ENCODE measurements at places on chromosomes 12 and 14.
A peak's percentile ranks its signal among the peaks of the same experiment; 100 is the strongest.

DNA sequence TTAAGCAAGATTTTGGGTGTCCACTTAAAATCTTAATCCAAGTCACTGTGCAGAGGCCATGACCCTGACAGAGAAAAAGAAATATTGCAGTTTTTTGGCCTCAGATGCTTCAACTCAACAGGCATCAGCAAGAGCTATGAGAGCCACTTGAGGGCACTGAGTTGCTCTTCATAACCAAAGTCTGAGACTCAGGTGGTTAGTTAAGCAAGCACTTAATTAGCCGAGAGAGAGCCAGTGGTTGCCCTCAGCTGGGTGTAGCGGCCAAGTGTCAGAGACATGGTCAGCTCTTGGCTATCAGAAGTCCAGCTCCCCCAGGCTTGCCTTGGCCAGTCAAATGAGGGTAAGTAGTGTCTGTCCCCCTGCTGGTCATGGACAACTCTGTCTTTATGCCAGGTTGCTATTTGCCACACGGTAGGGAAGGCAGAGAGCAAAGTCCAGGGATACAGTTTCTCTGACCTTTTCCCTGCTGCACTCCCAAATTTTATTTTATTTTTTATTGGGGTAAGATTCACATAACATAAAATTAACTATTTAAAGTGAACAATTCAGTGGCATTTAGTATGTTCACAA lies 9.0 kb upstream of the KRT71 start:
- DNase-seq = peak; percentile 12

DNA sequence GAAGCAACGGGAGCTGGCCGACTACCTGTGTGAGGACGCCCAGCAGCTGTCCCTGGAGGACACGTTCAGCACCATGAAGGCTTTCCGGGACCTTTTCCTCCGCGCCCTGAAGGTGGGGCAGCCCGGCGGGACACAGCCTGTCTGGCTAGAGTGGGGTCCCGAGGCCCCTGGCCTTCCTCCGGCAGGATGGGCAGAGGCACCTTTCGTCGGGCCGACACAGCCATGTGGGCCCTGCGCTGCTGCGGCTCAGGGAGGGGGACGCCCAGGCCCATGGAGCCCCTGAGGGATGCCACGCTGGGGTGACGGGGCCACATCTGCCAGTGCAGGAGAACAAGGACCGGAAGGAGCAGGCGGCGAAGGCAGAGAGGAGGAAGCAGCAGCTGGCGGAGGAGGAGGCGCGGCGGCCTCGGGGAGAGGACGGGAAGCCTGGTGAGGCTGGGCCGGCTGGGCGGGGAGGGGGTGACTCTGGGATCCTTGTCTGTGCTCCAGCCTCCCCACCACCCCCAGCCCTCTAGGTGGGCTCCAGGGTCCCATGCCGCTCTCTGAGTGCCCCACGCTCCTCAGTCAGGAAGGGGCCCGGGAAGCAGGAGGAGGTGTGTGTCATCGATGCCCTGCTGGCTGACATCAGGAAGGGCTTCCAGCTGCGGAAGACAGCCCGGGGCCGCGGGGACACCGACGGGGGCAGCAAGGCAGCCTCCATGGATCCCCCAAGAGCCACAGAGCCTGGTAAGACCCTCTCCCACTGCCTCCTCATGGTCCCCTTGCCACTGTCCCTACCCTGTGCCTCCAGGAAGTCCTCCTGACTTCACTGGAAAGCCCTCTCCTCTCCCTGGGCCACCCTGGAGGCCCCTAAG lies 10.9 kb upstream of the ADSS1 start:
- no peak for DNase-seq

DNA sequence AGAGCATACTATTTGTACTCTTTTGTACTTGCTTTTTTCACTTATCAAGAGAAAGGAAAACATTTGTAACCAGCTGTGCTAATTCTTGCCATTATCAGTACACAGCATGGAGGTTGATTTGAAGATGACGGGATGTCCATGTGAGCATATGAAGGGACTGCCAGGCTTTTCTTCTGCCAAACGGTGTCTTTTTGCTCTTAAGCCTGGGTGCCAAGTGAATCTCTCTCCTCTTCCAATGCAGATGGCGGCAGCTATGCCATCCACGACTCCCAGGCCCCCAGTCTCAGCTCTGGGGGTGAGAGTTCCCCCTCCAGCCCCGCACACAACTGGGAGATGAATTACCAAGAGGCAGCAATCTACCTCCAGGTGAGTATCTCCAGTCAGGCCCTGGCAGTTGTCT lies 38.9 kb downstream of the TPCN1 start:
- DNase-seq = no peak

DNA sequence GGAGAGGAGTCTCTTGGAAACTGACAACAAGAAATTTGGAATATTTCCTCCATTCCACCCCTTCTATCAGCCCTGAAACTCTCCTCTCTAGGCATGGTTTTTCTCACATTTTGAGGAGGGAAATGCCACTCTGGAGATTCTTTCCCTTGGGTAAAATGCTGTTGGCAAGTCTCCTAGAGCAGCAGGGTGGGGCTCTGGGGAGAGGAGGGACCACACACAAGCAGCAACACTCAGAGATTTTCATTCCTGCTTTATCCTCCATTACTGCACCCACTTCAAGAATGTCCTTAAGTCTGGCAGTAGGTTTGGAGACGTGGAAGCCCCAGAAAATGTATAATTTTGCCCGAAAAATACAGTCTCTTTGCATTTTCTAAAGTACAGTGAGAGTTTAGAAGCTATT lies 130.8 kb upstream of the FLRT2 start:
- DNase-seq = no peak

- no peak for DNase-seq
These were observed 70.9 kb downstream of the TBK1 start for GRCh38 chr12:64522807-64523206.

GRCh38 chr14:102028733-102029132 lies 58.1 kb downstream of the HSP90AA1 start:
- no peak for DNase-seq

GRCh38 chr12:43329375-43329774 lies 222.6 kb downstream of the ADAMTS20 start:
- no peak for DNase-seq

GRCh38 chr12:64160021-64160710 lies 61.9 kb downstream of the KICS2 start:
- DNase-seq = no peak

- DNase-seq = peak; percentile 27
These were observed 51.4 kb downstream of the WASHC3 start for GRCh38 chr12:102010265-102010994.

DNA sequence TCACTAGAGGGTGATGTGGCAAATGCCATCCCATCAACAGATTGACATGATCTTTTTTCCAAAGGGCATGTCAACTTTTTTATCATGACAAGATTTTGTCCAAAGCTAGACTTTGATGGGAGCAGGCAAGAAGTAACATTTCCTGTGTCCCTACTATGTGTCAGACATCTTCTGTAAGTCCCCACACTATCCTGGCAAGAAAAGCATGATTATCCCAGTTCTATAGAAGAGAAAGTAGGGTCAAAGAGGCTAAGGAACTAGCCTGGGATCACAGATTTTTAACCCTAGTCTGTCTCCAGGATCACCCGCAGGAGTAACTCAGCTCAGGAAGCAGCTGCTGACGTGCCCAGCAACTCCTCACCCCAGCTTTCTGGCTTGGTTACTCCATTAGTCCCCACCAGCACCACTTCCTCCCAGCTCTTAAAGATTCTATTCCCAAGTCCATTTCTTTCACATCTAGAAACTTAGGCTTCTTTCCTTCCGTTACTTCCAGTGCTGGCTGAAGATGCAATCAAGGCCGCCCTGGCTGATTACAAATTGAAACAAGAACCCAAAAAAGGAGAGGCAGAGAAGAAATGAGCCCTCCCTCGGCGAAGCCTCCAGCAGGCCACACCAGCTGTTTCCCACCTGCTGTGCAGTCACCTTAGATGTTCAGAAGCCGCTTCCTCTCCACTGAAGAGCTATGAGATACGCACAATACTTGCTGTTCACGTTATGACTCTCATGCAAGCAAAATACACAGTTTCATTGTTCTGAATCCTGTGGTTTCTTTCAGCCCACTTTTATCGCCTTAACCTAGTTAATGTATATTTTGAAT lies 6.2 kb downstream of the ISCU start:
- DNase-seq = no peak

GRCh38 chr12:122412851-122413433 lies 9.5 kb downstream of the CLIP1 start:
- DNase-seq = peak; percentile 35

GRCh38 chr14:54947230-54947629 lies 44.6 kb upstream of the GCH1 start:
- DNase-seq = no peak

GRCh38 chr14:93936245-93936644 lies 9.1 kb downstream of the FAM181A start:
- peak; percentile 22 for DNase-seq

GRCh38 chr12:94172031-94172430 lies 23.7 kb downstream of the PLXNC1 start:
- DNase-seq = peak; percentile 90

GRCh38 chr14:42633504-42634095 lies 1026.9 kb downstream of the LRFN5 start:
- DNase-seq = no peak

DNA sequence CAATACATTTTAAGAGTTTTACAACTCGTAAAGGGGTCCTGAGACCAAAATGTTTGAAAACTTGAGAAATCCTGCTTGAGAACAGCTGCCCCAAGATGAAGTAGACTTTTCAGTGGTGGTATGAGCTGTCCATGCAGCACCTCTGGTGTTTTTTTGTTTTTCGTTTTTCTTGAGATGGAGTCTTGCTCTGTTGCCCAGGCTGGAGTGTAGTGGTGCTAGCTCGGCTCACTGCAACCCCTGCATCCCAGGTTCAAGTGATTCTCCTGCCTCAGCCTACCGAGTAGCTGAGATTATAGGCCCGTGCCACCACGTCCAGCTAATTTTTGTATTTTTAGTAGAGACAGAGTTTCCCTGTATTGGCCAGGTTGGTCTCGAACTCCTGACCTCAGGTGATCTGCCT lies 5.5 kb downstream of the PAPOLA start:
- no peak for DNase-seq

GRCh38 chr12:107670999-107671643 lies 14.5 kb upstream of the PWP1 start:
- peak; percentile 36 for DNase-seq

GRCh38 chr14:24632761-24633160 lies 1.2 kb downstream of the GZMB start:
- no peak for DNase-seq

DNA sequence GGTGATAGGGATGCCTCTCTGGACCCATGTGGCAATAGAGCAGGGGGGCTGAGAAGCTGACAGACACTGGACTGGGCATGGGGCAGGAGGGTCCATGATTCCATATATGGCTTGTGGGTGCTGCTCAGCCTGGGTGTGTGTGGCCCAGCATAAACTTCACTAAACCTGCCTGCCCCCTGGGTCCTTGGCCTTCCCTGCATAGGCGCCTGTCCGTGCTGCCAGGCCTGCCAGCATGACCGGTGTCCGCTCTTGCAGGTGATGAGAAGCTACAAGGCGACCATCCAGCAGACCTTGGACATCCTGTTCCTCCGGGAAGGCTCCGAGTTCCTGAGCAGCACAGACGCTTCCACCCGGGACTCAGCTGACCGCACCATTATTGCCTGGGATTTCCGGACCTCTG lies 61.6 kb downstream of the BEGAIN start:
- DNase-seq = no peak

DNA sequence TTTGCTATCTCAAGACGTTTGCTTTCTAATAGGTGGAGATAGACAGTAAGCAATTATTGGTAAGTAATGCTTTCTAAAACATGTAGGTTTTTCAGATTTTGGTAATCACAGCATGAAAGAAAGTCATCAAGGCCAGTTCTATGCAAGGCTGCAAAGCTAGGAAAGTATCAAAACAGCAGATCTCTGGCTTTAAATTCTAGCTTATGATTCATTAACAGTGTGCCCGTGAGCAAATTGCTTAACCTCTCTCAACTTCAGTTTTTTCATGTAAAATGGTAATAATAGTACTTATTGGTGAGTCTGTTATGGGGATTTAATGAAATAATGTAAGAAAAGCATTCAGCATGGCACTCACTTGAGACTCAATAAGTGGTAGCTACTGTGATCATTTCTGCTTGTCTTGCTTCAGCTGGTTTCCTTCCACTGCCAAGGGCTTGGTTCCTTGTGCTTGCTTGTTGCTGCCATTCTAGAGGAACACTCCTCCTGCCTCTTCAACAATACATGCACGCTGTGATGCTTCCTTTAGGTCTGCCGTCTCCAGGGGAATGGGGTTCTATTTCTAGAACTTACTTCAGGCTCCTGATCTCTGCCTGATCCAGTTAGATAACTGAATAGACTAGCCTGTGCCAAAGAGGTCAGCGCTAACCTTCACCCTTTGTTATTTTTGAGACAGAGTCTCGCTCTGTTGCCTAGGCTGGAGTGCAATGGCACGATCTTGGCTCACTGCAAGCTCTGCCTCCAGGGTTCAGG lies 88.4 kb downstream of the CAND1 start:
- DNase-seq = peak; percentile 33

- DNase-seq = no peak
These were observed 6.7 kb downstream of the SERPINA9 start for GRCh38 chr14:94469261-94469660.

GRCh38 chr12:6120796-6121473 lies 3.5 kb downstream of the VWF start:
- no peak for DNase-seq

- no peak for DNase-seq
These were observed 2.4 kb downstream of the MYL6B start for GRCh38 chr12:56154818-56155217.

DNA sequence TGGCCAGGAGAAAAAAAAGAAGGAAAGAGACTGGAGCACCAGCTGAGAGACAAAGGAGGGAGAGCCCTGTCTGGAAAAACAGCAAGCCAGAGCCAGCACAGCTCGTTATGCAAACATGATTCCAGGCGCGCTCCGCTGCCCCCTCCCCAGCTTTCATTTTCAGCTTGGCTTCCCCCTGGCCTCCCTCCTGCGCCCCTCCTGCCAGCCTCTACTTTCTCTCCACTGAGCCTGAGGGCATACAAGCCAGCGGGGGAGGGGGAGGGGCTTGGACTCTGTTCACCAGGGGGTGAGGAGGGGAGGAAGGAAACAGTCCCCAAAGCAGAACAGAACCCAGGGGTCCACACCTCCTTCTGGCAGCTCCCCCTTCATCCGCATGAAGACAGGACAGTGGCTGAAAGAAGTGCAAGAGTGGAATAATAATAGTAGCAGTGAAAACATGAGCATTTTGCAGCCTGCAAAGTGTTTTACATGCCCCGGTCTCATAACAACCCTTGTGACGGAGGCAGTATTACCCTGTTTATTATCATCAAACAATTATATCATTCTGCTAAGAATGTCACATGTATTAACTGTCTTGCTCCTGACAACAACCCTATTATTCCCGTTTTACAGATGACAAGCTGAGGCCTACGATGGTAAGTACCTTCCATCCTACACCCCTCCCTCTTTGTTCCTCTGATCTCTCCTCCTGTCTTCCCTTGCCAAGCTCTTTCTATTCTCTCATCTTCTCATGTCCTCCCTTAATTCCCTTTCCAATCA lies 24.2 kb downstream of the SMUG1 start:
- no peak for DNase-seq

DNA sequence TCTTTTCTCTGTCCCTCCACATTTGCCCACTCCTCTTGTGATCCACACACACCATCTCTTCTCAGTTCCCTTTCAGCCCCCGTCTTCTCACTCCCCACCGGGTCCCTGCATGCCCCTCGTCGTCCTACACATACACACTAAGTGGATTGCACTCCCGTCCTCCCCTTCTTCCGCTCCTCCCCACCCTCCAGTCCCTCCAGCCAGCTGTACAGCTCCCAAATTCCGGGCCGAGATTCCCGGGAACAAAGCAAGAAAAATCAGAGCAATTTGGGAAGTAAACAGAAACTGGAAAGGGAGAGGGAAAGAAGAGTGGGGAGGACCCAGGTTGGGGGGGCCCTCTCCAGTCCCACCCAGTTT lies 282 bp upstream of the IGFBP6 start:
- no peak for DNase-seq

- DNase-seq = no peak
These were observed 76.1 kb downstream of the SLC25A47 start for GRCh38 chr14:100399052-100399849.

- DNase-seq = no peak
These were observed 29.4 kb downstream of the CCNK start for GRCh38 chr14:99510556-99511139.

All from suppressor macrophage treated with lipopolysaccharide for 4 hours (primary cell).